ENCODE measurements at places on chromosomes 12 and 14.
A peak's percentile ranks its signal among the peaks of the same experiment; 100 is the strongest.

DNA sequence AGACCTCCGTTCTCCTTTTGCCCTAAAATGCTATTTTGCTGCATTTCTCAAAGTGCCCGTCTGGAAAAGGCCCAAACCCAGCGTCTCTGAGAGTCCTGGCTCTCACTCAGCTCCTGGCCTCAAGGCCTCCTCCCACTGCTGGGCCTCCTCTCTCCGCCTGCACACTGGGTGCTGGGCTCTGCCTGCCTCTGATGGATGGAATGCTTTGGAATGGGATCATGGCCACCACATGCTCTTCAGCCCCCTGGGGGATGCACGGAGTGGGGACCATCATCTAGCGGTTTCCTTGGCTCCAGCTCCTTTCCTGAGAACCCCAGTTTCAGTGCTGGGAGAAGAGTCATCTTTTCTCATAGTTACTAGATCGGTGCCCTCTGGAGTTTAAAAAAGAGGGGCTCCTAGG, 65.2 kb downstream of the KDM2B start:
- DNase-seq: no peak

GRCh38 chr12:118046430-118046829, 14.5 kb downstream of the WSB2 start:
- DNase-seq: no peak

GRCh38 chr12:98121963-98122362, 393.4 kb upstream of the TMPO start:
- DNase-seq: no peak

DNA sequence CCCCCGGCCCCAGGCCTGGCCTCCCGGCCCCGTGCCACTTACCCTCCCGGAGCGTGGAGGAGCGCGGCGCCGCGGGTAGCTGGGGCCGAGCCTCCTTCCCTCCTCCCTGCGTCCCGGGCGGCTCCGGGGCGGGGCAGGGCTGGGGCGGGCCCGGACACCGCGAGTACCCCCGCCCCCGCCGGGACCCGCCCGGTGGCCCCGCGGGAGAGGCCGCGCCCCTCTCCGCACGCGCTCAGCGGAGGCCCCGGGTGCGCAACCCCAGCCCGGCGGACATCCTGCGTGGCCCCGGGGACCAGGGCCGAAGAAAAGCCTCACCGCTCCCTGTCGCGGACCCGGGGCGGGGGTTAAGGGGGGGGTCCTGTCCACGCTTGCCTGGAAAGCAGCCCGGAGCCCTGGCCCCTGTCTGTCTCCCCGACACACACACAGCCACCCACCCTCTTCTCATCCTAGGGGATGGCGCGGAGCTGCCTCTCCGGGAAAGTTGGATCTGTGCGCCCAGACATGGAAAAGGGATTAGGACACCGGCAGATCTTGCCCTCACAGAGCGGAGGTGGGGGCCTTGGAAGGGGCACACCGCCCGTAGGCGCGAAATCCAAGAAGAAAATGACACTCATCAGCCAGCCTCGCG, at the start of gene SYNE3:
TSS of gene SYNE3 (minus strand) at position 97 of the 628 bp plus-strand sequence. CDS start 40,829 bp downstream, outside the sequence.
- no peak for DNase-seq

DNA sequence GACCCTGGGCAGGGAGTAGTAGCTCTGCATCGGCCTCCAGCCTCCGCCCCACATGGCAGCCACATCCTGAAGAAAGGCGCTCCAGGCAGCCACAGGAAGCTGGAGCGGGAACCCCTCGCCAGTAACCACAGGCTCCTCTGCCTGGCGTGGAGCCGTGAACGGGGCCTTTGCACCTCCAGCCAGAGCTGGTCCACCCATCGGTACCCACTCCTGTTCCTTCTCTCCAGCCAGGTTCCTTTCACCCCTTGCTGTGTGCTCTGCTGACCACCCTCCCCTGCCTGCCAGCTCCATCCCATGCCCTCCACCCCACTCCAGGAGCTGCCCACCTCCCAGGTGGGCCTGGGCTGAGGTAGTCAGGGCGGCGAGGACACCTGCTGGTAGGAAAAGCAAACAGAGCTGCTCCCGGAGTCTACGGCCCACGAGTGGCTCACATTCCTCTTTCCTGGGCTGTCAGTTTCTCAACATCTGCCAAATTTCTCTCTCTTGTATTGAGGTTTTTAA, 2.7 kb downstream of the TGFB3 start:
- DNase-seq: peak; percentile 24

Data from HFFc6 (cell line).